ENCODE measurements at places on chromosomes 7 and 10.

- H3K4me1 ChIP-seq = peaks cover 4% of the 10 kb centered on the region
- no peak overlapping the region for H3K4me3 ChIP-seq
- H3K27me3 ChIP-seq = no peaks in the 10 kb centered on the region
- no peaks in the 10 kb centered on the region for H3K36me3 ChIP-seq
- DNase-seq = peak; percentile 75
- no peak overlapping the region for H3K27ac ChIP-seq
Observed at GRCh38 chr7:92904244-92905131, 68.1 kb upstream of the CDK6 start.

- H3K4me1 ChIP-seq = peaks cover 8% of the 10 kb centered on the region
- no peak overlapping the region for H3K4me3 ChIP-seq
- no peak for DNase-seq
- H3K36me3 ChIP-seq = no peaks in the 10 kb centered on the region
Observed at GRCh38 chr10:132532749-132533560, 4.6 kb upstream of the INPP5A start.

DNA sequence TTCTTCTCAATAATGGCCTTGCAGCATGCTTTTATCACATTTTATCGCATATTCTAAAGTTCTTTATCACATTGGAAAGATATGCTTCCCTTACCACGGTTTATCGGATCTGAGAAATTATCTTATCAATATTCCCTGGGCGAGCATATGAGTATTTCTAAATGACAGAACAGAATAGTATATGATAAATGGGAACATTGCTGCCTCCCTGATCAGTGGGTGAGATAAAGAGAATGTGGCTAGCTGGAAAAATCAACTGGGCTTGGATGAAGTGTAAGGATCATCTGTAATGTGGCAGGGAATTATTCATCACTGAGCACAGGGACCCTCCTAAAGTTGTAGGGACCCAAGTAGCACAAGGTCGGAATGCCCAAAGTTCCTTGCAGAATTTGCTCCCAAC is 667.4 kb upstream of the NRP1 start:
- H3K4me1 ChIP-seq = no peaks in the 10 kb centered on the region
- H3K4me3 ChIP-seq = no peak overlapping the region
- H3K27me3 ChIP-seq = no peaks in the 10 kb centered on the region
- no peaks in the 10 kb centered on the region for H3K36me3 ChIP-seq

GRCh38 chr7:47782792-47783191 is 165.5 kb downstream of the PKD1L1 start:
- DNase-seq = no peak
- H3K4me1 ChIP-seq = no peaks in the 10 kb centered on the region
- no peak overlapping the region for H3K4me3 ChIP-seq
- no peaks in the 10 kb centered on the region for H3K36me3 ChIP-seq

GRCh38 chr10:44799966-44800365 is 111.2 kb upstream of the TMEM72 start:
- H3K27me3 ChIP-seq = no peaks in the 10 kb centered on the region
- H3K27ac ChIP-seq = no peak overlapping the region
- no peaks in the 10 kb centered on the region for H3K4me1 ChIP-seq
- no peak overlapping the region for H3K4me3 ChIP-seq
- no peak for DNase-seq

GRCh38 chr7:40659231-40659630 is 524.4 kb downstream of the SUGCT start:
- no peaks in the 10 kb centered on the region for H3K36me3 ChIP-seq
- no peaks in the 10 kb centered on the region for H3K27me3 ChIP-seq
- no peak overlapping the region for H3K4me3 ChIP-seq
- no peak for DNase-seq
- H3K27ac ChIP-seq = no peak overlapping the region

- H3K4me1 ChIP-seq = peaks cover 24% of the 10 kb centered on the region
- H3K36me3 ChIP-seq = no peaks in the 10 kb centered on the region
- H3K4me3 ChIP-seq = no peak overlapping the region
- peak overlapping the region; percentile 63 for H3K27ac ChIP-seq
Observed at GRCh38 chr10:50362547-50363125, 111.3 kb upstream of the ASAH2 start.

GRCh38 chr7:31646942-31647341 is 40.1 kb upstream of the PPP1R17 start:
- H3K4me1 ChIP-seq = no peaks in the 10 kb centered on the region
- H3K36me3 ChIP-seq = no peaks in the 10 kb centered on the region
- H3K27ac ChIP-seq = no peak overlapping the region
- no peak overlapping the region for H3K4me3 ChIP-seq

- no peak for DNase-seq
- H3K27ac ChIP-seq = no peak overlapping the region
- H3K36me3 ChIP-seq = no peaks in the 10 kb centered on the region
Observed at GRCh38 chr10:1706711-1707110, 30.6 kb downstream of the ADARB2 start.

DNA sequence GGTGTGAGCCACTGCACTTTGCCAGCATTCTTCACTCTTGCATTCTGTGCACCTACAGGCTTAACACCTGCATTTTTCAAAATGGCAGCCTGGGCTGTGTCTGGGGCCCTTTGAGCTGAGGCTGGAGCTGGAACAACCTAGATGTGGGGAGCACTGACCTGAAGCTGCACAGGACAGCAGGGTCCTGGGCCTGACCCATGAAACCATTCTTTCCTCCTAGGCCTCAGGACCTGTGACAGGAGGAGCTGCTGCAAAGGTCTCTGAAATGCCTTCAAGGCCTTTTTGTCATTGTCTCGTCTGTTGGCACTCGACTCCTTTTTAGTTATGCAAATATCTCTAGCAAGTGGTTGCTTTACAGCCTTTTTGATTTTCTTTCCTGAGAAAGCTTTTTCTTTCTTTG is 82.3 kb downstream of the INPP5A start:
- H3K4me3 ChIP-seq = no peak overlapping the region
- no peaks in the 10 kb centered on the region for H3K4me1 ChIP-seq
- no peak for DNase-seq
- H3K36me3 ChIP-seq = peaks cover 44% of the 10 kb centered on the region

GRCh38 chr10:88113232-88113631 is 249.8 kb downstream of the PTEN start:
- no peak overlapping the region for H3K4me3 ChIP-seq
- H3K4me1 ChIP-seq = peaks cover 42% of the 10 kb centered on the region
- peak; percentile 86 for DNase-seq
- H3K27ac ChIP-seq = peak overlapping the region; percentile 73
- H3K27me3 ChIP-seq = no peaks in the 10 kb centered on the region

DNA sequence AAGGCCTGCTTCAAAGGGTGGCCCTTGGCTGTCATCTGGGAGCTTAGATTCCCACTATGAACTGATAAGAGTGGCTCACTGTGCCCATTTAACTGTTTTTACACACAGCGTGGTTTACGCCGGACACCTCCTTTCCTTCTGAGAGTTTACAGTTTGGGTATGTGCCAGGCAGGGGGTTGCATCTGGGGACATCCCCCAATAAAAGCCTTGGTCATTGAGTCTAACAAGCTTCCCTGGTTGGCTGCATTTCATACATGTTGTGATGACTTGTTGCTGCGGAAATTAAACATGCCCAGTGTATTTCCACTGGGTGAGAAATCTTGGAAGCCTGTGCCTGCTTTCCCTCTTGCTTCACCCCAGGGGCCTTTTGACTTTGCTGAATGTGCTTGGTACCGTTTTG is 264.1 kb upstream of the NPY start:
- H3K27me3 ChIP-seq = no peaks in the 10 kb centered on the region
- H3K27ac ChIP-seq = no peak overlapping the region
- H3K36me3 ChIP-seq = no peaks in the 10 kb centered on the region
- DNase-seq = no peak
- no peaks in the 10 kb centered on the region for H3K4me1 ChIP-seq

DNA sequence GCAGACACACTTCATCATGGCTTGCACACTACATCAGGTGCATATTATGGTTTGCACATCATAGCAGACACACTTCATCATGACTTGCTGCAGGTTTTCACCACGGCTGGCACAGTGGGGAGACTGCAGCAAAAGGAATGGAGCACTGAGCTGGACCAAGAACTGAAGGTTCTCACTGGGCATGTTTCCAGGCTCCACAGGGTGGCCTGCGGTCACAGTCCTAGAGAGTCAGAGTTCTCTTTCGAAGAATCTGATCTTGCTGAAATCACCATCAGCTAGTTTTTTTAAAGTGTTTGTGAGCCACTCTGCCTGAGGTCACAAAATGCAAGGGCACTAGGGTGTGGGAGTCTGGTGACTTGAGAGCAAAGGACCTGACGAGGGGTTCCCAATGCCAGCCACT is 140.4 kb upstream of the NPY start:
- no peaks in the 10 kb centered on the region for H3K4me1 ChIP-seq
- no peak for DNase-seq
- no peak overlapping the region for H3K27ac ChIP-seq
- no peaks in the 10 kb centered on the region for H3K27me3 ChIP-seq
- no peak overlapping the region for H3K4me3 ChIP-seq
- no peaks in the 10 kb centered on the region for H3K36me3 ChIP-seq

DNA sequence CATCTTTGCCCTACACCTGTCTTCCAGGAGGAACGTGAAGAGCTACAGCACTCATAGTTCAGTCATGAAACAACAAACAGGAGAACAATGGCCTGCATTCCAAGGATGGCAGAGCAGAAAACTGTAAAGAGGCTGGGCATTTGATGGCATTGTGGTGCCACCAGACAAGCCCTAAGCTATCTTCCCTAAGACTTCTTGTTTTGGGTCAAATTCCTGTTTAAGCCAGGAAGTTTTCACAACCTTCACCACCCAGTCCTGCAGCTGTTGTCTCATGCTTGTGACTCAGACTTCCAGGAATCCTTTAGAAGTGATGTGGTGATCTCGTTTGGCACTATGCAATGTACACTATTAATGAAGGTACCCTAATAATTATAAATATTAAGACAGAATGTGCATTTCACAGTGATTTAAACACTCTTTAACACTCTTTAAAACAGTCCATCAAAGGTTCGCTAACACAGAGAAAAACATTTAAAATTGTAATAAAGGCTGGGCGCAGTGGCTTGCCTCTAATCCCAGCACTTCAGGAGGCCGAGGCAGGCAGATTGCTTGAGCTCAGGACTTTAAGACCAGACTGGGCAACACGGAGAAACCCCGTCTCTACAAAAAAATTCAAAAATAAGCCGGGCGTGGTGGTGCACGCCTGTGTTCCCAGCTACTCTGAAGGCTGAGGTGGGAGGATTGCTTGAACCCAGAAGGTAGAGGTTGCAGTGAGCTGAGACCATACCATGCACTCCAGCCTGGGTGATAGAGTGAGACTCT is 2.7 kb upstream of the HERPUD2 start:
- no peak overlapping the region for H3K4me3 ChIP-seq
- no peak for DNase-seq
- peaks cover 9% of the 10 kb centered on the region for H3K4me1 ChIP-seq
- no peak overlapping the region for H3K27ac ChIP-seq
- no peaks in the 10 kb centered on the region for H3K36me3 ChIP-seq

DNA sequence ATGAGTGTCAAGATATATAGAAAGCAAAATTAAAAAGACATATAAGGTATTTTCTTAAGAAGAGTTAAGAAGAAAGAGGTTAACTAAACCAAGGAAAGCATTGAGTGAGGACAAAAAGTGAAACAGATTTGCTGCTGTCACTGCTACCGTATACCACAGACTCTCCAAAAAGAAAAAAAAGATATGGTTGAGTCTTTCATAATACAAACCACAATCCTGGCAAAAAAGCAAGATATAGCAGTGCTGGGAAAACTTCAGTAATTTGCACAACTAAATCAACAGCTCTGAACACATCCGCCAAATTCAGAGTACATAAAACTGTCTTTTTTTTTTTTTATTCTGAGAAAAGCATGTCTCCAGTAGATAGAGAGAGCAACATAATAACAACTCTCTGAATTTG is 114.7 kb downstream of the ETV1 start:
- no peaks in the 10 kb centered on the region for H3K4me1 ChIP-seq
- H3K36me3 ChIP-seq = no peaks in the 10 kb centered on the region
- no peaks in the 10 kb centered on the region for H3K27me3 ChIP-seq
- DNase-seq = no peak
- no peak overlapping the region for H3K4me3 ChIP-seq
- no peak overlapping the region for H3K27ac ChIP-seq

- H3K4me1 ChIP-seq = no peaks in the 10 kb centered on the region
- no peak overlapping the region for H3K27ac ChIP-seq
- no peaks in the 10 kb centered on the region for H3K27me3 ChIP-seq
- H3K4me3 ChIP-seq = no peak overlapping the region
Observed at GRCh38 chr7:17212188-17212587, 86.3 kb upstream of the AHR start.

- no peaks in the 10 kb centered on the region for H3K27me3 ChIP-seq
- H3K4me3 ChIP-seq = no peak overlapping the region
- H3K4me1 ChIP-seq = peaks cover 13% of the 10 kb centered on the region
- peak; percentile 70 for DNase-seq
- no peaks in the 10 kb centered on the region for H3K36me3 ChIP-seq
- no peak overlapping the region for H3K27ac ChIP-seq
Observed at GRCh38 chr10:48511875-48512231, 93.0 kb downstream of the ARHGAP22 start.

- no peak overlapping the region for H3K27ac ChIP-seq
- H3K4me1 ChIP-seq = peaks cover 8% of the 10 kb centered on the region
- no peak for DNase-seq
- no peaks in the 10 kb centered on the region for H3K27me3 ChIP-seq
- H3K36me3 ChIP-seq = no peaks in the 10 kb centered on the region
Observed at GRCh38 chr10:14884082-14884481, 5.4 kb downstream of the SUV39H2 start.

- no peak for DNase-seq
- H3K4me3 ChIP-seq = no peak overlapping the region
- no peaks in the 10 kb centered on the region for H3K27me3 ChIP-seq
- H3K36me3 ChIP-seq = no peaks in the 10 kb centered on the region
- no peaks in the 10 kb centered on the region for H3K4me1 ChIP-seq
- no peak overlapping the region for H3K27ac ChIP-seq
Observed at GRCh38 chr10:102324061-102324460, 71.4 kb upstream of the NFKB2 start.

- no peak overlapping the region for H3K4me3 ChIP-seq
- no peaks in the 10 kb centered on the region for H3K4me1 ChIP-seq
- H3K27me3 ChIP-seq = no peaks in the 10 kb centered on the region
- DNase-seq = no peak
Observed at GRCh38 chr10:21599582-21599981, 65.5 kb downstream of the MLLT10 start.

DNA sequence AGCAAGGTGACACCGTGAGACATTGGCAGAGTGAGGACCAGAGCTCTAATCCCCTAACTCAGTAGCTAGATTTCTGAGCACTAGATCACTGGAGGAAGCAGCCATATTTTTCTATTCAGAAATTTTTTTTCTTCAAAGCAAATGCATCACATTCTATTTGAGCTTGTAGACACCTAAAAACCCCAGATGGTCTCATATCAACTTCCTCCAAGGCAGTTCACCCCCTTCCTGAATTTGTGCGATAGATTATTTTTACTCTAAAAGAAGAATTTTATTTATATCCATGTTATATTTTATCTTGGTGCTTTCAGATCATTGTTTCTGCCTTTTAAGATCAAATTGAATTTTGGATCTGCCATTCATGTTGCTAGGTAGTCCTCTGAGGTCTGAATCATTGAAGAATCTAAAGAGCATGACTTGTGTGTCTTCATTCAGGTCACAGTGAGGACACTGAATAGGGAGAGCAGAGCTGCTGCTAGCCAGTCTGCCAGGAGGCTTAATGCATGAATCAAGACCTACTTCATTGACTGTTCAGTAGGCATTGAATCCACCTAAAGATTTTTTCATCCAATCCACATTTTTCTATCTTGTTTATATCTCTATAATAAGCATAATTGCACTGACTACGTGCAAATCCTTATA is 92.9 kb upstream of the LRRTM3 start:
- no peaks in the 10 kb centered on the region for H3K4me1 ChIP-seq
- H3K36me3 ChIP-seq = no peaks in the 10 kb centered on the region
- DNase-seq = no peak
- no peak overlapping the region for H3K27ac ChIP-seq
- no peaks in the 10 kb centered on the region for H3K27me3 ChIP-seq

Data from spleen (tissue), 13 donors.